ENCODE measurements at places on chromosomes 5 and 9. TPM values are rescaled to one million over a fixed set of nuclear protein-coding genes. Genes with fewer than 3 reads are reported as not detected.

DNA sequence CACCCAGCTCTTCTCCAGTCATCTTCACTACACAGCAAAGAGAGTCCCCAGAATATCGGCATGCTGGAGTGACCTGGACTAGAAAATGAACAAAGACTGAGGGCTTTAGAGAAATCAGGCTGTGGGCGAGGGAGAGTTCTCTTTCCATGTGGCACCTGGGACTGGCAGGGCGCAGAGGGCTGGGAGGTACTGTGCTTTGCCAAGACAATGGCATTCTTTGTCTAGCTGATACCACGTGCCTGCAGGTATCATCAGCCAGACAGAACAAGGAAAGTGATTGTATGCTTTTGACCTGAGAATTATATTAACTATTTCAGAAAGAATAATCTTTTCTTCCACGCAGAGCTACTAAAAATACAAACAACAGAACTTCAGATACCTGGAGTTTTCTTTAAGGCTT is 30.5 kb downstream of the DDX31 start:
- no peak for DNase-seq

RACK1 gene
- total RNA-seq, result 2,580 TPM

PRUNE2 gene
- 1.9 TPM for total RNA-seq

LHX3 gene
- total RNA-seq, result not detected

GRCh38 chr5:10049858-10050455 is 199.7 kb downstream of the ATPSCKMT start:
- no peak for DNase-seq

DNA sequence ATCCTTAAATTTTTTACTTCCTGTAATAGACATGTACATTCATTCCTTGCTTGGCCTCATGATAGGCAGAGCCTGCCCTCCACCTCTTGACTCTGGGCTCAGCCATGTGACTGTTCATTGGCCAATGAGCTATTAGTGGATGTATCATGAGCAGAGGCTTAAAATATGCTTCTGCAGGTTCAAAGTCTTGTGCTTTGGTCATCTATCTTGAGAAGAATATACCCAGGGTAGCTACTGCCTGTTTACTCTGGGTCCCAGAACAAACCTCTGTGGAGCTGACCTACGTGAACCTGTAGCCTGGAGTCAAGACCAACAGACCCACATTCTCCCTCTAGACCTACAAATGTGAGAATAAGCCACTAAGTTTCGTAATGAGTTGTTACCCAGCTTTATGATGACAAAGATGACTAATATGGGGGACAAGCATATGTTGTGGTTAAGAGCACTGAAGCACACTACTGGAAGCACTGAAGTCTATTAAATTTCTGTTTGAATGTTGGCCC is 244.4 kb downstream of the MAST4 start:
- DNase-seq, result no peak

PTGR1 gene
- total RNA-seq, result 135 TPM

KCNV2 gene
- not detected for total RNA-seq

Data from adrenal gland (tissue), 19 donors.